ENCODE measurements at places on chromosomes 7 and 10. TPM values are rescaled to one million over a fixed set of nuclear protein-coding genes. Genes with fewer than 3 reads are reported as not detected.

BBS9 gene
- total RNA-seq: 3.6 TPM

CYP2C19 gene
- not detected for total RNA-seq

ETV1 gene
- total RNA-seq: 3.5 TPM

NUTM2B gene
- total RNA-seq: 0.33 TPM

SHTN1 gene
- 24.3 TPM for total RNA-seq

SLC39A12 gene
- total RNA-seq: not detected

GPR15LG gene
- total RNA-seq: not detected

GCK gene
- not detected for total RNA-seq

EIF5AL1 gene
- total RNA-seq: 3.2 TPM

OR6V1 gene
- not detected for total RNA-seq

INTS15 gene
- total RNA-seq: 26.4 TPM

PRDX3 gene
- total RNA-seq: 299 TPM

SORCS3 gene
- not detected for total RNA-seq

OR13A1 gene
- total RNA-seq: not detected

CCZ1B gene
- 20.7 TPM for total RNA-seq

MRLN gene
- total RNA-seq: not detected

COBL gene
- total RNA-seq: 4.2 TPM

PPP1R3C gene
- total RNA-seq: 20.4 TPM

CALCR gene
- total RNA-seq: not detected

TMEM225B gene
- total RNA-seq: 1.2 TPM

NRG3 gene
- total RNA-seq: not detected

BLOC1S2 gene
- total RNA-seq: 116 TPM

PTF1A gene
- total RNA-seq: not detected

PKD2L1 gene
- total RNA-seq: 0.03 TPM

ADCYAP1R1 gene
- 0.09 TPM for total RNA-seq

MOGAT3 gene
- not detected for total RNA-seq

CTNNA3 gene
- not detected for total RNA-seq

GRM8 gene
- not detected for total RNA-seq

GRM3 gene
- not detected for total RNA-seq

DUSP5 gene
- 134 TPM for total RNA-seq

RASA4B gene
- total RNA-seq: 1.7 TPM

AKR1D1 gene
- total RNA-seq: not detected

CYP3A7 gene
- not detected for total RNA-seq

VWDE gene
- total RNA-seq: 0.63 TPM

PLEKHA1 gene
- total RNA-seq: 24.4 TPM

NUTM2E gene
- 0.53 TPM for total RNA-seq

MYO3A gene
- total RNA-seq: not detected

SPDYE8 gene
- total RNA-seq: not detected

MUC3A gene
- 17.8 TPM for total RNA-seq

GIMAP1 gene
- total RNA-seq: not detected

STAG3 gene
- total RNA-seq: 0.22 TPM

CADPS2 gene
- total RNA-seq: 0.13 TPM

All from A549 treated with CORT108297 at 1 μM for 4 hours (cell line).